NCI-H2029 treated with DMSO at 0.1 percent for 48 hours (cell line): ENCODE measurements at places on chromosomes 12 and 14.

DNA sequence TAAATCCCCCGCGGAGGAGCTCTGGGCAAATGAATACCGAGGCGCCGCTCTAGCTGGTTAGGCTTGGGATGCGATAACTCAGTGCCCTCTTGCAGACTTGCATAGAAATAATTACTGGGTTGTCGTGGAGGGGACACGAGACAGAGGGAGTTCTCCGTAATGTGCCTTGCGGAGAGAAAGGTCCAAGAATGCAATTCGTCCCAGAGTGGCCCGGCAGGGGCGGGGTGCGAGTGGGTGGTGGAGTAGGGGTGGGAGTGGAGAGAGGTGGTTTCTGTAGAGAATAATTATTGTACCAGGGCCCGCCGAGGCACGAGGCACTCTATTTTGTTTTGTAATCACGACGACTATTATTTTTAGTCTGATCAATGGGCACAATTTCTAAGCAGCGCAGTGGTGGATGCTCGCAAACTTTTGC, 2.5 kb upstream of the TBX5 start:
- no peak for DNase-seq

GRCh38 chr12:94041850-94042249, 106.5 kb upstream of the PLXNC1 start:
- DNase-seq = no peak

DNA sequence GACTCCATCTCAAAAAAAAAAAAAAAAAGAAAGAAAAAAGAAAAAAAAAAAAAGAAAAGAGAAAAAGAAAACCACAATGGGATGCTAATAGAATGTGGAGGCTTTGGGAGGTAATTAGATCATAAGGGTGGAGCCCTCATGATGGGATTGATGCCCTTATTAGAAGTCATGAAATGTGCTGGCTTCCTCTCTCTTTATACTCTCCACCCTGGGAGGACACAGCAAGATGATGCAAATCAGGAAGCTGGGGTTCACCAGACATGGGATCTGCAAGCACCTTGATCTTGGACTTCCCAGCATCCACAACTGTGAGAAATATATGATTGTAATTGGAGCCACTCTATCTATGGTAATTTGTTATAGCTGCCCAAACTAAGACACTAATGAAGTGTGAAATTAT, 13.4 kb upstream of the DRAM1 start:
- no peak for DNase-seq

DNA sequence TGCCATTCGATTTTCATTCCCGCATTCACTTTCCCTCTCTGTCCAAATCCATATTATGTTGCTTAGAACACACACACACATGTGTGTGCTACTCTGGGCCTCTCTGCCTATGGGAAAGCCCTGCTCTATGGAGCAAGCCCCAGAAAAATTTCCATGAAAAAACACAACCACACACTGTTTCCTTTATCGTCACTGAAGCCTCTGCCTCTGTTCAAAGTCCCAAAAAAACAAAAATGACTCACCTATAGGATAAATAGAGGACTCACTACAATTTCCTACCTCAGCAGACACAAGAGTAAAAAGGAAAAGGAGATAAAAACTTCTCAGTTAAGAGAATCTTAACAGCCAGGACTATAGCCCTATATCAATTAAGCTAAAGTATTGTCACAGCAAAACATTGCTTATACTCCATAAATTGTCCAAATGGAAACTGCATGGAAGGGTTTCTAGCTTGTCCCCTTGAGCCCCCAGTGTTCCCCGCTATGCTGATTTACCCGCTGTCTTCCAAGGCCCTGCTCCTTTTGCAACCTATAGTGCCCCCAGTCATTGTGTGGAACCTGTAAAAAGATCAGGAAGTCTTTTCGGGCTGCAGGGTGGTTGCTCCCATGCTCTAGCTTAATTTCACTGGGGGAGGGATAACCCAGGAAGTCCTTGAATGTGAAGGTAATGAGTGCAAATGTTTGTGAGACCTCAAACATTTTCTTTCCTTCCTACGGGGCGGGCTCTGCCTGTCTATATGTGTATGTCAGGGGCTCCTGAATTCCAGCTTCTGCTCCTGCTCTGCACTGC, 11.1 kb upstream of the PIP4K2C start:
- no peak for DNase-seq

DNA sequence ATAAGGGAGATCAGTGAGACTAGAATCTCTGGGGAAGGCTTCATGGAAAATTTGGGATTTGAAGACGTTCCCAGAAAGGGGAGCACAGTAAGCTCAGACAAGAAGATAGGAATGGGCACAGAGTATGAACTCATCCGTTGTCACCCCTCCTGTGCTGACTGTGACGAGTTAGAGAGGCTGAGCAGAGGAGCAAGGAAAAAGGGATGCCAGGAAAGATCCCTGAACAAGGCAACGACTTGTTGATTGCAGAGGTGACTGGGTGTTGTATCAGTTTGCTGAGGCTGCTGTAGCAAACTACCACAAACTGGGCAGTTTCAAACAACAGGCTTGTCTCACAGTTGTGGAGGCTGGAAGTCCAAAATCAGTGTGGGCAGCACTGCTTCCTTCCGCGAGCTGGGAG, 5.9 kb upstream of the GPD1 start:
- no peak for DNase-seq

- DNase-seq = peak; percentile 17
These were observed 23.0 kb downstream of the KLRK1 start for GRCh38 chr12:10366875-10367274.

DNA sequence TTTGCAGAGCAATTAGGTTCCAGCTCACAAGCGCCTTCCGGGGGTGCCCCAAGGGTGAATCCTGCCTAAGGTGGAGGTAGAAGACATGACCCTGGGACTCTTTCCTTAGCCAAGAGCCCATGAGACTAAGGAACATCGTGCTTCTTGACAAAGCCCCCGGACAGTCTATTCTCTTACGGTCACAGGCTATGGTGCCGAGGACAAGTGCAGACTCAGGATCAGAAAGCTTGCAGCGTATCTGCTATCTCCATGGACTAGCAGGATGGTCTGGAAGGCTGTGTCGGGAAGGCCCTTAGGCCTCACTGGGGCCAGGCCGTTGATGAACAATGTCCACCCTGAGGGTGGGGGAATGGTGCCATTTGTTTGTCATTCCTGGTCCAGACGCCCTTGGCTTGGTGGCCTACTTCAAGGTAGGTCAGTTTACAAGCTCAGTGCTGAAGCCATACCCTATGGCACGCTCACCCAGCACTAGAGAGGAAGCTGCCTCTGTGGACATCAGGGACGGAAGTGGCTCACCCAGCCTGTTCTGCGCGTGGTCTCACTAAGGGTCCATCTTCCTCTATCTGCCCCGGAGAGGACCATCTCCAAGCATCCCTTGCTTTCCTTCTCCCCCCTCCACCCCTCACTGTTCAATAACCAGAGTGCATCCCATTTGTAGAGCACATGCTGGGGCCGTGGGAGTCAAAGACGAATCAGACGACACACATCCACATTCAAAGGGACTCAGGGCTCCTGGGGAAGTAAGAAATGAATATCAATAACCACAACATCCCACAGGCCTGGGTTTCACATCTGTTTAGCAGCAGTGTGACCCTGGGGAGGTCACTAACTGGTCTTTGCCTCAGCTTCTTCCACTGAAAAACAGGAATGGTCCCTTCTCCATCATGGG, 45.0 kb upstream of the IQSEC3 start:
- DNase-seq = no peak

DNA sequence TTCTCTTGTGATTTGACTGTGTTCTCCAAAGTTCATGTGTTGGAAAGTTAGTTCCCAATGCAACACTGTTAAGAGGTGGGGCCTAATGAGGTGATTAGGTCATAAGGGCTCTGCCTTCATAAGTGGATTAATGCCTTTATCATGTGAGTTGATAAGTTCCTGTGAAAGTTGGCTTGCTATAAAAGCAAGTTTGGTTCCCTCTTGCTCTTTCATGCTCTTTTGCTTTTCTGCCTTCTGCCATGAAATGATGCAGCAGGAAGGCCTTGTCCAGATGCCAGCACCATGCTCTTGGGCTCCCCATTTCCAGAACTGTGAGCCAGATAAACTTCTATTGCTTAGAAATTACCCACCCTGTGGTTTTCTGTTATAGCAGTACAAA, 41.9 kb downstream of the SLC16A7 start:
- DNase-seq = no peak

GRCh38 chr14:52271538-52271937, 4.0 kb downstream of the PTGDR start:
- no peak for DNase-seq

DNA sequence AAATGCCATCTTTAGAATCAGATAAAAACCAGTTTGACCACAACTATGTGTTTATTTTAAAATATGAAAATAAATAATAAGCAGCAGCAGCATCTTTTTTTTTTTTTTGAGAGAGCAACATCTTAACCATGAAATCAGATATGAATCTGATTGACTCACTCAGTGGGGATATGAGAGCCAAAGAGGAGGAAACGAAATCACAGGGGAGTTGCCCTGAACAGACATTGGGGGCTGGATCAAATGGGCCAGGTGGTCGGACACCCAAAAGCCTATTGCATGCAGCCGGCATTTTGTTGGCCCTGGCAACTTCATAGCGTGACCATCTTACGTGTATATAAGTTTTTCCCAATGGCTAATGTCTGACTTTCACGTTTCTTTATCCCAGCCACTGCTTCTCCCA, 321.1 kb downstream of the NPAS3 start:
- no peak for DNase-seq

- DNase-seq = no peak
These were observed 498 bp downstream of the GPR132 start for GRCh38 chr14:105064721-105065143.

- DNase-seq = no peak
These were observed 30.3 kb upstream of the TTC7B start for GRCh38 chr14:90846511-90846910.

GRCh38 chr14:96275177-96276112, 19.4 kb downstream of the BDKRB1 start:
- DNase-seq = peak; percentile 8

DNA sequence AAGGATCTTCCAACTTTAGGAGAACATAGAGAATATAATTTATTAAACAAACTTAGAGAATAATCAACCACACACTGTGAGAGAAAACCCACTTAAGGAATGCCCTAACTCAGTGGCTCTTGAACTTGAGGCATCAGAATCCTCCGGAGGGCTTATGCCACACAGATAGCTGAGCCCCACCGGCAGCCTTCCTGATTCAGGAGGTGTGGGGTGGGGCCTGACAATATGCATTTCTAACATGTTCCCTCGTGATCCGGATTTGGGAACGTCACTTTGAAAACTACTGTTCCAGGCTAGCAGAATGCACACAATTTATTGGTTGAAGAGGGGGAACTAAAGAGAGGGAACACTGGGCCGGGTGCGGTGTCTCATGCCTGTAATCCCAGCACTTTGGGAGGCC, 2.0 kb upstream of the SOAT2 start:
- no peak for DNase-seq

DNA sequence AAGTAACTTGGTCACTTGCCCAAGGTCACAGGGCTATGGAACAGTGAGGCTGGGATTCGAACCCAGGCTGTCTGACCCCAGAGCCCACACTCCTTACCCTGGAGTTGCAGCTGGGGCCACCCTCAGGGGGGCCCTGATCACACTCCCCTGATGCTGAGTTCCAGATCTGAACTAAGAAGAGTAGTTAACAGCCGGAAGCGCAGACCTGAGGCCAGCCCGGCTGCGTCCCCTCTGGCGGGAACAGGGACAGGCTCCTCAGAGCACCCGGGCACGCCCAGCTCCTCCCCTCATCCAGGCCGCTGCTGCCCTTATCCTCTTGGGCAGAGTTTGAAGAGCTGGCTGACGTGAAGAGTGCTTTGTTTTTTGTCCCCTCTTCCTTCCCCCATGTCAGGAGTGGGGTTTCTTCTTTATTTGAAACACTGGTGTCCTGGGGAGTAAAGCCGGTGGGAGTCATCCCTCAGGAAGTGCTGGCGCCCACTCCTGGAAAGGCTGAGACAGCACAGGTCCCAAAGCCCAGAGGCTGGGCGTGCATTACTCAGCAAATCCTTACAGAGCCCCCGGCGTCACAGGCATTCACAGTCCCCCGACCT, 8.7 kb downstream of the PHB2 start:
- DNase-seq = peak; percentile 78

GRCh38 chr14:68957775-68958174, 21.3 kb downstream of the ACTN1 start:
- no peak for DNase-seq

DNA sequence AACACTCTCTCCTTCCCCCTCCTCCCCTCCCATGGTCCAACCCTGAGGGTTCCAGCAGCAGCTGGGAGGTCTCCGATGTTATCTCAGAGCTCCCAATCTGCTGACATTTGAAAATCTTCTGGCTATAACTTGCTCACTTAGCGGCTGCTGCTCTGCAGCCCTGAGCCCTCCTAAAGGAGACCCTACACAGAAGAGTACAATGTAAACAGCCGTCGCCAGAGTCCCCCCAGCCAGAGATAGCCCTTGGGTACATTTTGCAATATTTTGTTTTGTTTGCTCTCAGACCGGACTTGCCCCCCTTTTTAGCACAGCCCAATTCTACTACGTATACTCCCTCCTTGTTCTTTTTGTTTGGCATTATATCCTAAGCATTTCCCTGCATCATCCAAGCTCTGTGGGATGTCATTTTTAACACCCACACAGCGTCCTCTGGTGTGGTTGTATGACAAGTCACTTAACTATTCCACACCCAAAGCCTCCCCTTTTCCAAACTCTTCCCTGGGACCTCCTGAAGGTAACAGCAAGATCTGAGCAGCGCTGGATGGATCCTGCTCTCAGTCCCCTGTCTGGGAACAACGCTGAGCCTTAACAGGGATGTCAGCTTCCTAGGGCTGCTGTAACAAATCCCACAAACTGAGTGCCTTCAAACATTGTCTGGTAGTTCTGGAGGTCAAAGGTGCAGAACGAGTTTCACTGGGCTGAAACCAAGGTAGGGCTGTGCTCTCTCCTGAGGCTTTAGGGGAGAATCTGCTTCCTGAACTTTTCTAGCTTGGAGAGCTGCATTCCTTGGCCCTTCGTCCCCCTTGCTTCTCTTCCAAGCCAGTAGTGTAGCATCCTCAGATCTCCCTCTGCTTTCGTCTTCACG, 25.3 kb upstream of the TCL1B start:
- no peak for DNase-seq

- DNase-seq = no peak
These were observed 132.5 kb downstream of the FOXN3 start for GRCh38 chr14:89284333-89285058.

- no peak for DNase-seq
These were observed 1.3 kb upstream of the CD63 start for GRCh38 chr12:55729819-55730818.
